ENCODE measurements at places on chromosomes 7 and 10.

DNA sequence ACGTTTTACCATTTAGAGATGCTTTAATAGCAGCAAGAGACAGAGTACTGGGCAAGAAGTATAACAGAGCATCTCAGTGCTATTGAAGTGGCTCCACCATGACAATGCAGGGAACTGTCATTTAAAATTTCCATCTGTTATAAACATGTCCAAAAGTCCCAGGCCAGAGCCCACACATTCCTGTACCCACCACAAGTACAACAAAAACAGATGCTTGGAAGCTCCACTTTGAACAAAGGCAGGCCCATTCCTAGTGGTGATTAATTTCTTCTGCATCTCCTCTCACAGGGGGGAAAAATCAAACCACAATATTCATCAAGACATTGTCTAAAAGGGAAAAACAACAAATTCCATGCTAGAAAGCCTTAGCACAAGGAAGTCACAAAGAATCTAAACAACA, 627.9 kb downstream of the PARD3 start:
- DNase-seq: no peak

DNA sequence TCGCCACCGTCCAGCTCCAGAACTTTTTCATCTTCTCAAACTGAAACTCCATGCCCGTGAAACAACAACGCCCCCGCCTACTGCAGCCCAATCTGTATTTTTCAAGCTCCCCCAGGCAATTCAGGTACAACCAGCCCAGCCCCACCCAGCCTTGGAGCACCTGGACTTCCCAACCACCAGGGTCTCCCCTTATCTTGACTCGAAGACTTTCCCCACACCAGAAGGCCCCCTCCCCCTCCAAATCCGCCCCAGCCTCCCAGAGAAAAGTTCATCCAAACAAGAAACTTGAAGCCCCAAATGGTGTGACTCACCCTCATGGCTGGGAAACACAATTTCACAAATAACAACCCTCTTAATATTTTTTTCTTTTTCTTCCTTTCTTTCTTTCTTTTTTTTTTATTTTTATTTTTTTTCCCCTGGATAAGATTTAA, 10.6 kb downstream of the ZCCHC24 start:
- DNase-seq: no peak

DNA sequence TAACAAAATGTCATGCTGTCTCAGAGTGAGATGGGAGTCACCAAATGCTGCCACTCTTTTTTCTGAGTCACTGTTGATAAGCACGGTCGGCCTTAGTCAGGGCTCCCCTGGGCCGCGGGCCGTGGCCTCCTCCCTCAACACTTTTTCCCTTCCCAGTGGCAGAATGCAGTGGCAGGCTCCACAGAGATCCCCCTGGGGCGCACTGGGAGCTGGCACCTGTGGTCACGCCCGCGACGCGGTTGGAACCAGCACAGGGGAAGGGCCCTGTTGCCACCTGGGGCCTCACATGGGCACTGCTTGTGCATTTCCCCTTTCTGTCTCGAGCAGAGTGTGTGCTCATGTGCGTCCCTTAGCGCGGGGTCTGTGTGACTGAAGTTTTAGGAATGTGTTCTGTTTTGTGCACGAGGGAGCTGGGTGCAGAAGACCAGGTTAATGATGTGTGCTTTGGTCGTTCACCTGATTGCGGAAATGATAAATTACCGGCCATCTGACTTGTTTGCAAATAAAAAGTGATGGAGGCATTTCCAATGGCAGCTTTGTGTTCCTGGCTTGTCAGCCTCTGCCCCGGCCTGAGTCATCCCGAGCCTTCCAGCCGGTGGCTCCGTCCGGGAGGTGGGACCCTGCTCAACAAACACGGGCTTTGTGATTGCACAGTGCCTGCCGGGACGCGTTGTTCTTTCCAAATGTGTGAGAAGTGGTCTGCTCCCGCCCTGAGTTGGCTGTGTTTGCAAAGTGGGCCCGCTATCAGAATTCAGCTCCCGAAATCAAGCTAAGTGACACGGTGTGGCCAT, 100.7 kb downstream of the NKX6-2 start:
- DNase-seq: peak; percentile 87

- DNase-seq: no peak
Measured at GRCh38 chr7:117612637-117613036, 132.8 kb downstream of the CFTR start.

GRCh38 chr7:52325237-52325636, 710.2 kb upstream of the POM121L12 start:
- DNase-seq: no peak

DNA sequence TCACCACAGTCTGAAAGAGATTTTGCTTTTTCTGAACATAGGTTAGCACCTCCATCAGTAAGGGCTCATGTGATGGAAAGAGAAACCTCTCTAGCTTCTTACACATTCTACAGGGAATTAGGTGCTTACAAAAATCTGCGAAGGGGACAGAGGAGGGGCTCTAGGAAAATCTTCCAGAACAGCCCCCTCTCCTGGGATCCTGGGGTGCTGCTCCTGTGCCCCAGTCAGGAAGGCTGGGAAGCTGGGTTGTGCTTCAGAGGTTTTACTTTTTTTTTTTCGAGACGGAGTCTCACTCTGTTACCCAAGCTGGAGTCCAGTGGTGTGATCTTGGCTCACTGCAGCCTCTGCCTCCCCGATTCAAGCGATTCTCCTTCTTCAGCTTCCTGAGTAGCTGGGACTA, 7.5 kb upstream of the FAM171A1 start:
- no peak for DNase-seq

DNA sequence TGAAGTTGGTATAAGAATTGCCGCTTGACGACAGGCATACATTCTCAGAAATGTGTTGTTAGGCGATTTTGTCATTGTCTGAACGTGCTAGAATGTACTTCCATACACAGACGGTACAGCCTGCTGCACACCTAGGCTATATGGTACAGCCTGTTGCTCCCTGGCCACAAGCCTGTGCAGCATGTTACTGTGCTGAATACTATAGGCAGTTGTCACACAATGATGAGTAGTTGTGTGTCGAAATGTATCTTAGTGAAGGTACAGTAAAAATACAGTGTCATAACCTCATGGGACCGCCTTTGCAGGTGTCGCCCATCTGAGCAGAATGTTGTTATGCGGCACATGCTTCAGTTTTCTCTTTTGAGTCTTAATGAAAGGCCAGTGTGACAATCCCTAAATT, 66.5 kb downstream of the SHH start:
- no peak for DNase-seq

GRCh38 chr7:3089493-3089892, 45.8 kb upstream of the CARD11 start:
- no peak for DNase-seq

- DNase-seq: no peak
Measured at GRCh38 chr7:92723205-92723604, 113.2 kb downstream of the CDK6 start.

Data from prostate gland (tissue), 2 donors.